Gastroesophageal sphincter (tissue), 4 donors: ENCODE measurements at places on chromosomes 7 and 10. TPM values are rescaled to one million over a fixed set of nuclear protein-coding genes. Genes with fewer than 3 reads are reported as not detected.

Gene TDRD1
- 0.12 TPM for total RNA-seq

Gene MICU1
- 41.3 TPM for total RNA-seq

Gene STEAP1B
- total RNA-seq: 2.8 TPM

Gene SLC29A4
- 4.7 TPM for total RNA-seq

Gene ZNF722
- total RNA-seq: not detected

Gene ACTA2
- 8,028 TPM for total RNA-seq

DNA sequence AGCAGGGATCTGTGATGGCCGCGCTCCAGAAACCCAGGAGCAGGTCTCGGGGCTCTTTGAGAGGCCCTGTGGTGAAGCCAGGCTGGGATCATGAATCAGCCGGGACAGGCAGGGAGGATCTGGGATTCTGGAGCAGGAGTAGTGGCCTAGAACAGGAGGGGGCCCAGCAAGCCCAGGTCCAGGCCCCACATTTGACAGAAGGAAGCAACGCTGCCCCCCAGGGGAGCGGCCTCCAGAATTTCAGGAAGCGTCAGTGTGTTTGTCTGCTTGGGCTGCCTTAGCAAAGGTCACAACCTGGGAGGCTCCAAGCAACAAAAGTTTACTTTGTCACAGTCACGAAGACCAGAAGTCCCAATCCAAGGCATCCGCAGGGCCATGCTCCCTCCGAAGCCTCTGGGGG is 36.8 kb downstream of the CLRN3 start:
- no peak for ATAC-seq

DNA sequence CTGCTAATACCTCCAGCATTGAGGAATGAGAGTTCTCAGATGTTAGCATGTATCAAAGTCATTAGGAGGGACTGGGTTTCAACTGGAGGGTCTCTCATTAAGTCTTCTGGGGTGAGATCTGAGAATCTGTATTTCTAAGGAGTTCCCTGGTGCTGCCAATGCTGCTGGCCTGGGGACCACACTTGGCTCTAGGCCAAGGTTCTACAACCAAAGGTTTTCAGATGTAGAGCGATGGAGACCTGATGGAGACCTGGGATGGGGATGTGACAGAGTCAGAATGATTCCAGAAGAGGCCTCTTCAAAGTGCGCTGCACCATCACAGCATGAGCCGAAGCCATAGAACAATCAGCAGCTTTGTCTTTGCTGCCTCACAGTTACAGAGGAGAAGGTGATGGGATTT is 27.2 kb downstream of the ST8SIA6 start:
- no peak for ATAC-seq

DNA sequence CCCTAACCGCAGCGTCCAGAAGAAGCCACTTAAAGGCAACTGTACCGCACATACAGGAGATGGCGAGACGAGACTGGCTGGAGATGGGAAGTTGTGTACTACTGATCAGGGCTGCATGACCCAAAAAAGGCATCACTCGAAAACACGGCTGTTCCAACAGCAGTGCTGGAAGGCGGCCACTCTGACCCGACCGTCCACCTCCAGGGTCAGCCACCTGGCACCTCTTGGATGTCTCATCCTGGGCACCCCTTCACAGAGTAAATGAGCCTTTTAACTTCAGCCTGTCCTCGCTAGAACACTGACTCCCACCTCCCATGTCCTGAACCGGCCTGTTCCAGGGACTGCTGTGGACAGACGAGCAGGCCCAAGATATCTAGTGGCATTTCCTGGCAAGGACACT is 180.7 kb downstream of the DIP2C start:
- no peak for ATAC-seq

GRCh38 chr10:48494611-48495010 is 110.3 kb downstream of the ARHGAP22 start:
- ATAC-seq: no peak

DNA sequence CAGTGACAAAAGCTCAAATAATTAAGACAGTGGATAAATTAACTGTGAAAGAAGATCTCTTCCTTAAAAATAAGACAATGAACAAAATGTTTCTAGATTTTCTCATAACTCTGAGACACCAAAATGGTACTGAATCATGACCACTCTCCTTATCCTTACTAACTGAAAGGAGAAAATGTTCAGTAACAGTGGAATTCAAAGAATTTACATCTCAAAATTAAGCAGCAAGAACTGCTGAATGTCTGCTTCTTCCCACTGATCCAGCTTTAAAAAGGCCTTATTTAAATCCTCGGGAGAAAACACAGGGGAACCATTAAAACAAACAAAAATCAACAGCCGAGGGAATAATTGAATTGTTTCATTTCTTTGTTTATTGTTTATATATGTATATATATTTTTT is 27.3 kb upstream of the PLXDC2 start:
- ATAC-seq: no peak

DNA sequence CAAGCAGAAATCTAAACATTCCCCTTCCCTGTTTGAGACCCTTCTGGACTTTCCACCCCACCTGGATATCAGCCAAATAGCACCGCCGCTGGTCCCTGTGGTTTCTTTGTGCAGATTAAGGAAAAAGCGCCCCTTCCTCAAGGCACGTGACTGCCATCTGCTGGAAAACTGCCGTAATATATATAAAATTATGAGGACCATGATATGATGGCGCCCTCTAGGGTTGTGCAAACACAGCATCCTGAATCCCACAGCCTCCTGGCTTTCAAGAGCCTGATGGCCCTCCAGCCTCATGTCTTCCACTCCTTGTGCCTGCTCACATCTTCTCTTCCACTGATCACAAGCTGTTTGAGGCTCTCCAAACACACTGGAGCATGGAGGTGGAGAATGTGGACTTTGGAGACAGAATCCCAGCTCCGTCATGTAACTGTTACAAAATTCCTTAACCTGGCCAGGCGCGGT is 121.3 kb downstream of the MYL10 start:
- ATAC-seq: no peak

DNA sequence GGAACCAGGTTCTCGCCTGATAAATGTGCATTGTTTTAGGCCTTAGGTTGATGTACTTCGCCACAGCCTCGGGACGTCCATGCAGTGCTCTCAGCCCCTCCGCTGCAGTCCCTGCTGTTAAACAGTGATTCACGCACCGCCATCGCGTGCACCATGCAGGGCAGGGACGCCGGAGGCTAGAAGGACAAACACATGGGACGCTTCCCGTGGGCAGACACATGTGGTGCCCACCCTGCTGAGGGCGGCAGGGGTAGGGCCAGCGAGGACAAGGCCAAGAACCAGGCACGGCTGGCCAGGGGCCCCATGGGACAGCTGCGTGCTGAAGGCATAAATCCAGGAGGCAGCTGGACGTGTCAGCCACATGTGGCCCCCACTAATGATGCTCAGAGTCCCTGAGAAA is 394.7 kb downstream of the PTPRN2 start:
- ATAC-seq: no peak

- ATAC-seq: no peak
These were observed 46.2 kb upstream of the ZNF716 start for GRCh38 chr7:57403601-57404342.

- no peak for ATAC-seq
These were observed 119.5 kb downstream of the EXOC4 start for GRCh38 chr7:133372337-133372736.

DNA sequence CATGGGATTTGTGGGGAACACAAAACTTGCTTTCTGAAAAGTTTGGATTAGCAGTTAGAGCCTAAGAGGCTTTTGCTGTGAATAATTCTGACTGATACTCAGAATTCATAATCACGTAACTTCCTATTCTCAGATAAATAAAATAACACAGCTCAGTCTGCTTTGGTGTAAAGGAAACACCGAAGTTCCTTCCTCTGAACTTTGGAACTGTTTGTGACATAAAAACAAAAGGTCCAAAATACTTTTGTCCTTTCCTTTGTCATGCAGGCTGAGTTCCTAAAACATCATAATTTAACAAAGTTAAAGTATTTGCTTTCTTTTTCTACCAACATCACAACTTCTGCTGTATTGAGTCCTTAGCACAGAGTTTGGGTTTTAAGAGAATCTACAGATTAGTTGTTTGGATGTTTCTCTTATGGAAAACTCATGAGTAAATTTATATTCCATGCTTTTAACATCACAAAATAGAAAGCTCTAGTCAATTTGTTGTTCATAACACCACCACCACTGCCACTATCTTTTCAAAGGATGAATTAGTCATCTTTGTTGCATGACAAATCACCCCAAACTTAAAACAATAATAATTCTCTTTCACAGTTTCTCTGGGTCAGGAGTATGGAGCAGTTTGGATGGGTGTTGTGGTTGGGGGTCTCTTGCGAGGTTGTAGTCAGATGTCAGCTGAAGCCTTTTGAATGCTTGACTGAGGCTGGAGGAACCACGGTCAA is 123.4 kb downstream of the REEP3 start:
- peak; percentile 25 for ATAC-seq

DNA sequence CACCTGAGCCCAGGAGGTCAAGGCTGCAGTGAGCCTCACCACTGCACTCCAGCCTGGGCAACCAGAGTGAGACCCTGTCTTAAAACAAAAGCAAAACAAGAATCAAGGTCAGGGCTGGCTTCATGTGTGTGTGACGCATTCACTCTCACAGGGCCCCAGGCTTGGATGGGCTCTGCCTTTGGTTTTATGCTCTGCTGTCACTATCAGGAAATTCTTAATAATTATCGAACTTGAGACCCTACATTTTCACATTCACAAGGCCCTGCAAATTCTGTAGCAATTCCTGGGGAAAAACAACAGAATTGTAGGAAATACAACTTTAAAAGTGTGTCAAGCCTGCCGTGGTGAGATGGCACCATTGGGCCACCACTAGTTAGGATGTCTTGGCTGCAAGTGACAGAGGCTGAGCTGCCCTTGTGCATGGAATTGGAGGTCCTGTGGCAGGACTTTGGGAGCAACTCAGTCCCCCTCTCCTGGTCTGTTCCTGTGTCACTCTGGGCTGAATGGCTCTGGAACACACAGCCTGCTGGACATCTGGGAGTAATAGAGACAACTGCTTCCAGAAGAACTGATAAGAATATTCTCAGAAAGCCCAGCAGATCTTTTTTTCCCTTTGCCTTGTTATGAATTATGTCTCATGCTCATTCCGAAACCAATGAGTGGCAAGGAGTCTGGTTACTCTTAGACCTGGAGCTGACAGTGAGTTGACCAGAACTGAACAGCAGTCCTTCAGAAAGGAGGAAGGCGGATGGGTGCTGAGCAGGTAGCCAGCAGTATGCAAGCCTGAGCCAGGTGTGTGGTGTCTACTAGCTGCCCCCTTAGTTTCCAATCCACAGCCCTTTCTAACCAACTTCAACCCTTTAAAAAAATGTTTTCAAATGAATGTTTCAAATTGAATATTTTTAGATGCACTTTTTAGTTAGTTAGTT is 3.6 kb downstream of the UBE2D4 start:
- no peak for ATAC-seq

DNA sequence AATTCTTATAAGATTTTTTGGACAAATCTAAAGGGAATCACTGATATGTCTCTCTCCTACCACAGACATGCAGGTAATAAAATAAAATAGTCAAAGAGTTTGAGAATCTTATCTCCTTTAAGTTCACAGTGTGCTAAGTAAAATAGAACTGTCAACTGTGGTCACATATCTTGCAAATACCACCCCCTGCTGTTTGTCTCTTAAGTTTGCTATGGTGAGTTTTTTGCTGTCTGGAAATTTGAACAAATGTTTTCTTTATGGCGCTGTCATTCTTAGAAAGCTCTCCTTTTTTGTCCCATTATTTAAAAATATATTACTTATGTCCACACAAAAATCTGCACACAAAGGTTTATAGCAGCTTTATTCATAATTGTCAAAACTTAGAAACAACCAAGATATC is 19.6 kb downstream of the GIMAP5 start:
- ATAC-seq: no peak

DNA sequence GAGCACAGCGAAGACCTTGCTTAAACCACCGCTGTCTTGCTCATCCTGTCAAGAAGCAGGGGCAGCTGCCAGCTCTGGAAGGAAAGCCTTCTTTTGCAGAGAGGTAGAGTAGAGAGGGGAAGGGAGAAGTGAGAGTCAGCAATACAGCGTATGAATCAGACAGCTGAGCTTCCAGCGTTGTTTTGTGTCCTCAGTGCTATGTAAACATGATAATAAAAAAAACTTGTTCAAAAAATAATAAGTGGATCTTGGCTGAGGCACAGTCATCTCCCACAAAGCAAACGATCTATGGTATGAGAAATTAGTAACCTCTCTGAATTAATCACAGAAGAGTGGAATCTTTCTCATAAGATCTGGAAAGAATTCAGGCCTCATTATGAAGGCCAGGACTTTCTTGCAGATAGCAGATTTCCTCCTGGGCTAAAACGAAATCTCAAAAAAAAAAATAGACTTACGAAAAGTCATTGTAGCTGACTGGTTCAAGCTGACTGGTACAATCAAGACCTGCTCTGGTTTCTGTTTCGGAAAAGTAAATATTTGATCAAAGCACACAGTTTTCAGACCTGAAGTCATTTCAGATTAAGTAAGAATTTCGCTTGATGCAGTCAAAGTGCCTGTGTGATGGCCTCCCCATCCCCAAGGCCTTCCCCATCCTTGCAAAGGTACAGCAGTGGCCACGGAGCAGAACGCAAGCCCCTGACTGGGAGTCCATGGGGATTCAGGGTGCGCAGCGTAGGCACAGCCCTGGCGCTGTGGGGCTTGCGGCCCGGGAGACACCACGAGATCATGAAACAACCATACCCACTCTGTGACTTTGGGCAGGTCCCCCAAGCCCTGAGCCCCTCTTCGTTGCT is 29.4 kb downstream of the CHST15 start:
- peak; percentile 64 for ATAC-seq

DNA sequence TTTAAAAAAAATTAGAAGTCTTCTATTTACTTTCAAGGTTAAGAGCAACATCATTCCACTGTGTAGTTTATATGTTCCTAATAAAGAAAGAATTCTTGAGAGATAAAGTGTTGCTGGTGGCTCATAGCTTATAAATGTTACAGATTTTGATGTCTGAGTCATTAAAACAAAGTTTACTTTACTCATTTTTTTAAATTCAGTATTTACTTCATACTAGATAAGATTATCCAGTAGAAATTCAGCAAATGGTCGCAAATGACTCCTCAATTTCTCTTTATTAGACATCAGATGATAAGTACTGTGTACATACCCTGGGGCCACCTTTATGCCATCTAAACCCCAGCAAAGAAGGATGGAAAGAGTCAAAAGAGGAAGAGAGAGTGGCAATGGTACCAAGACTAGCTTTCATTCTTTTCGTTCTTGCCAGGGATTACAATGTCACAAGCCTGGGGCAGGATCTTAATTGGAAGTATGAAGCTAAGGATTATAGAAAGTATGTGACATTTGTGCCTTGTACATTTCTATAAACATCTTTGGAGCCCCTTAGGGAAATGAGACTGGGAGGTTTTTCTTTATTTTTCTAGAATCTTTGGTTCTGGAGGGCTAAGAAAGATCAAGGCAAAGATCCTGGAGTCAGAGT is 206.1 kb downstream of the CHRM2 start:
- no peak for ATAC-seq

- ATAC-seq: no peak
These were observed 112.4 kb downstream of the ELMO1 start for GRCh38 chr7:37336259-37336658.

- ATAC-seq: peak; percentile 51
These were observed 22.9 kb downstream of the ASB13 start for GRCh38 chr10:5643346-5644067.

GRCh38 chr7:137992550-137993394 is 9.1 kb downstream of the CREB3L2 start:
- ATAC-seq: peak; percentile 82
